ENCODE measurements at places on chromosomes 3 and 15.

DNA sequence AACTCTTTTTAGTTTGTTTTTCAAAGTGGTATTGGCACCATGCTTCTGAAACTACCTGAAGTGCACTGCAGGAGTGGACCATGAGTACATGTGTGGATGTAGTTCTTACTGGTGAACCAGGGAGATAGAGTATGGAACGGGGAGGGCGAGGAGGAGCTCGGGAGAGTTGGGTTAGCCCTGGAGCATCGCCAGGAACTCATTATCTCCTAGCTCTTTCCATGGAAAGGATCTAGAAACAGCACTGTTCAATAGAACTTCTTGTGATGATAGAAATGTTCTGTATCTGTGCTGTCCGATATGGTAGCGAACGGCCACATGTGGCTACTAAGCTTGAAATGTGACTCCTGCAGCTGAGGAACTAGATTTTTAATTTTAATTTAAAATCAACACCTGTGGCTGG, 47.3 kb downstream of the VGLL4 start:
- DNase-seq, result no peak

DNA sequence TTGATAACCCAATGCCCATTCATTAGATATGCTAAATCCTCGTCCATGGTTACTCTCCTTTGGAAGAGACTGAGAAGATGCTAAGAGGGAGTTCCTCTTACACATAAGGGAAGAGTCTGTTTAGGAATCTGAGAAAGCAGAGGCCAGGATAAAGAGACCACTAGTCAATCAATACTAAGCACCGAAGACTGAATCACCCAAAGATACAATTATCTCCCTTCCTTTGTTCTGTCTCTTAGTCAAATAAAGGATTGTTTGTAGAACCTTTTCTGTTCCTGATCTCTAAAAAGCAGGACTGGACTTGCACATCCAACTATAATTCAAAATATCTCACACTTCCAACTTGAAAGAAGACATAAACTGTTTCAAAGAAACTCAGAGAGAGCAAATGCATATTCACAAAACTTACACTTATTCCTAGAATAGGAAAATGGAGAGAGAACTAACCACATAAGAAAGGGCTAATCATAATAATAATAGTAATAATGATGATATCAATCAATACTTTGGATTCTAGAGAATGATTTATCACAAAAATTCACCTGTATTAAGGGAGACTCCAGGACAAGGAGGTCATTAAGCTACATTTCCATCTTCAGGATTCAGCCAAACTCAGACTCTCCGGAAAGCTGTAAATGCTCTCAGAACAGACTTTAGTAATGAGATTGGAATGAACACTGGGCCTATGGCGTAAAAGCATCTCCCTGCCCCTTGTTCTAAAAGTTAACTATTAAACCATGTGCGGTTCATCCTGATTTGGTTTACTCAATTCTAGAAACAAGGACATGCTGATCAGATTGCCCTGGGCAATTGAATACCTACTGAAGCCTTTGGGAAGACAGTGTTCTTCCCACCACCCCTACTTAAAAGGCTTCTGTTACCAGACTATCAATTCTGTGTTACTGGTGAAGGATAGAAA, 401.5 kb downstream of the ZBTB20 start:
- DNase-seq, result peak; percentile 20

DNA sequence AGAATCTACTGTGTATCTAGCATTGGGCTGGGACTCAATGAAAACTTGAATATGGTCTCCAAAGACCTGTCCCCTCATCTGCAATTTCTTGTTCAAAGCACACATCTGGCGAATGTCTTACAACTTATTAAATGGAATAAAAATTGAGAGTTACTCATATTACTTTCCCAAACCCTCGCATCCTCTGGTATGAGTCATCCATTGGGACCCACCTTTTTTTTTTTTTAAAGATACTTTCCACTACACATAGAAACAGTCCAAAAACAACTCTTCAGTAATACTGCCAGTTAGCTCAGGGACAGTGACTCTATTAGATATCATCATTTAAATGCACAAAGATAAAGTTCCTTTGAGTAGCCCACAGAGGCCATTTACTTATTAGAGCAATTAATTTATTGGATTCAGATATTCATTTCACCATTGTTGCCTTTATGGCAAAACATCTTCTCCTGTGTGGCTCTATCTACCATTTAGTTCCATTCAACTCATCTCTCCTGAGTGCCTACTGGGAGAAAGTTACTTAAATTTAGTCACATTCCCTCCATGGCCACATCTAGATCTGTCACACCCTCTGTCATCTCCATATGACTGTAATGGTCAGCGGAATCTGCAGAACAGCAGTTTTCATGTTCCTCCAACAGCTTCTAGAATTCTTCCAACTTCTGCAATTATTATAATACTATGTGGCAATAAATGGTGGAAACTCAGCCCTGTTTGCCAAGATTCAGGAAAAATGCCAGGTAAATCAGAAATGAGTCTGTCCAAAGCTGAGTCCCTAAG, 77.9 kb upstream of the ARHGEF3 start:
- peak; percentile 10 for DNase-seq

GRCh38 chr3:10245081-10245712, 3.1 kb upstream of the TATDN2 start:
- no peak for DNase-seq

DNA sequence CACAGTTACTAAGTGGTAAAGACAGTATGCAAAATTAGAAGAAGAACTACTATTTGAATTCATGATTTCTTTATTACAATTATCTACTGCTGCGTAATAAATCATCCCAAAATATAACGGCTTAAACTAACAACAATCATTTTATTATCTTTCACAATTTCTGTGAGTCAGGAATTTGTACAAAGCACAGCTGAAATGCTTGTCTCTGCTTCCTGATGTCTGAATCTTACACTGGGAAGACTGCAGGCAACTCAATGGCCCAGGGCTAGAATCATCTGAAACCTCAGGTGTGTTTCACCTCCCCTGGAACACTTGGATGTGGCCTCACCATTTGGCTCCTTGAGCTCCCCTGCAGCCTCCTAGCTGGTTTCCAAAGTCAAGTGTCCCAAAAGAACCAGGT, 145.1 kb downstream of the MAGI1 start:
- DNase-seq, result no peak

GRCh38 chr3:127948211-127948610, 33.2 kb downstream of the KBTBD12 start:
- DNase-seq, result no peak

DNA sequence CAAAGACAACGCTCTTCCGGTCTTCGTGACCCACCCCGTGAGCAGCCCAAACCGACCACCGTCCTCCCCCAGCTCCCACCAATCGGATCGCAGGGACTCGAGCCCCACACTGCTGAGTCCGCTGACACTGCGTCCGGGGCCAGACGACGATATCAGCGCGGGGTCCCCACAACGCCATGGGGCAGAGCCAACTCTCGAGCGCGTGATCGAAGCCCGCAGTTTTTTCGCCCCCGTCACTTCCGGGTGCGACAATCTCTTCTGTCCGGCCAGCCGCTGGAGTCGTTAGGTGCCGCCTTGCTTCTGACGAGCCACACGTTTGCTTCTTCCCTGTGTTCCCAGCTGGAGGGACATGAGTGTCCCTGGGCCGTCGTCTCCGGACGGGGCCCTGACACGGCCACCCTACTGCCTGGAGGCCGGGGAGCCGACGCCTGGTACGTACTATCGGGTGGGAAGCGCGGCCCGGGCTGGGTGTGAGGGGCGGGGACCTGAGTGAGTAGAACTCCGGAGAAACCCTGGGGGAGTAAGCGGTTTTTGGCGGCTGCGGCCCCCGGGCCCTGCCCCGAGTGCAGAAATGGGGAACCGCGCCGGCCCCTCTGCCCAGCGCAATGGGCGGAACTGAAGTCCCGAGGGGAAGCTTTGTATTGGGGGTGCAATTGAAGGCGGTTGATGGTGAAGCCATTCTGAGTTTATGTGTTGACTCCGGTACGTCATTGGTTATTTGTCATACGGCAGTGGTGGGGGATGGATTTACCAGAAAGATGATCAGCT, at the start of gene BLOC1S6:
Gene BLOC1S6 (plus strand): TSS at position 285 of the 768 bp plus-strand sequence. CDS start 65 bp downstream, at position 350.
- DNase-seq, result peak; percentile 93

DNA sequence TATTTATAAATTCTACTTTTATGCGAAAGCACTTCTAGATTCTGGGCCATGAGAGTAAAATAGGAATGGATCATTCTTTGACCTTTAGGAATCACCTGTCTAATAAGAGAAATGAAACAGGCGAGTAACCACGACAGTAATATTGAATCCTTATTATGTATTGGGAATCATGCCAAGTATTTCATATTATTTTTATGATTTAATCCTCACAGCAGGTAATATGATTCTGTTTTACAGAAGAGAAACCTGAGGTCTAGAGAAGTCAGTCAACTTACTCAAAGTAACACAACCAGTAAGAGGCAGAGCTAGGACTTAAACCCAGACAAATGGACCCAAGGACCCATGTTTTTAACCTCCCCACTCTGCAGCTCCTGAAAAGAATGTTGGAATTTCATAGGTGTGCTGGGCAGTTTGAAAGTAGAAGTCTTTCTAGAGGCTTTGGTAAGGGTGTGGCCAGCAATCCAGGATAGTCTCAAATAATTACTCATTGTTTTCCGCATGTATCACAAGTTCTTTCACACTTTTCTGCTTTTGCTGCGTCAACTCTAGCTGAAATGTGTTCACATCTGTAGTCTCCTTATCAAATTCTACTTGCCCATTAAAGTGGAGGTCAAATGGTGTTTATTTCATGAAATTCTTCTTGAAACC, 181.7 kb downstream of the TPRG1 start:
- no peak for DNase-seq

- peak; percentile 28 for DNase-seq
Observed at GRCh38 chr15:89143503-89144162, 55.4 kb downstream of the ABHD2 start.

- no peak for DNase-seq
Observed at GRCh38 chr3:13200946-13201345, 127.7 kb upstream of the IQSEC1 start.

DNA sequence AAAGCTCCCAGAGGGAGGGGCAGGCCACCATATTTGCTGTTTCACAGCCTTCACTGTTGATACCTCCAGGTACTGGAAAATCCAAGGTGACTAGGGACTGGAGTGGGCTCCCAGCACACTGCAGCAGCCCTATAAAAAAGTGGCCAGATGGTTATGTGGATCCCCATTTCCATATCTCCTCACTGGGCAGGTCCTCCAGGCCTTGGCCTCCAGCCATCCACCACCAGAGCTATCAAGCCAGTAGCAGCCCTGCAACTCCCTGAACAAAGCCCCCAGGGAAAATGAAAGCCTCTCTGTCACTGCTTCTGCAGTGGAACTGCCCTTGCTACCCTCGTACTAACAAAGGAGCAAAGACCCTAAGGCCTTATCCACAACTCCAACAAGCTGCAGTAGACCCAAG, 58.4 kb downstream of the ILDR1 start:
- DNase-seq, result no peak

DNA sequence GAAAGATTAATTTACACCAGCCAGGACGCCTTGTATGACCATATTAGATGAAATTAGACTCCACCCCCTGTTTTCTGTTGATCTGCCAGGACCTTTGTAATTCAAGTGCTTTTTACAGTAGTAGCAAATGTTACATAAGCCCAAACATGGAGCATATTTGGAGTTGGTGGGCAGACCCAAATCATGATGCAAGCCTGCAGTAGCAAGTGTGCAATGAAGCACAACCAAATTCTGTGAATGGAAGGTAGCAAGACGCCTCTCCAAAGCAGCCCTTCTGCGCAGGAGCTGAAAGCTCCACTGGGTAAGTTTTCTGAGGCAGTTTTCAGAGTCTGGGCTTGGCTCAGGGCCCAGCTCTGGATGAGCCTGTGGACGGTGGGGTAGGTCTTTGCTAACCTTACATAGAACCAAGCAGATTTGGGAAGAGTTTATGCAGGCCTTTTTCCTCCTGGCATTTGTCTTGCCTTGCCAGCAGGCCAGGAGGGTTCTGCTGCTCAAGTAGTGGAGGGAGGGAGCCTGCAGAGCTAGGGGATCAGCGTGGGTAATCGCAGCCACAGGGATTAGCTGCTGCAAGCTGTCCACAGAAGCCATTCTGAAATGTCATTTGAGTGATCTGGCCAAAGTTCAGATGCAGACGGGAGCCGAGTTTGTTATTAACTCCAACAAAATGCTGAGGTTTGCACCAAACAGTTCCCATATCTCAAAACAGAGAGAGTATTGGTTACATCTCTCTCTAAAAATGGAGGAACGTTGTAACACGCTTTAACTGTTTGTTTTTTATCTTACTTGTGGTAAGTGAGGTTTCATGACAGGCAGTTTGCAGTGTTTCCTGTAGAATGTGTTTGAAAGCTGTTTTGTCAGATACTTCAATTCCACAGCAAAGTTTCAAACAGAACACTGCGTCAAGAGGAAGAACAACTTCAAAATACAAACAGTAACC, 55.4 kb downstream of the PSMD6 start:
- DNase-seq, result peak; percentile 6

DNA sequence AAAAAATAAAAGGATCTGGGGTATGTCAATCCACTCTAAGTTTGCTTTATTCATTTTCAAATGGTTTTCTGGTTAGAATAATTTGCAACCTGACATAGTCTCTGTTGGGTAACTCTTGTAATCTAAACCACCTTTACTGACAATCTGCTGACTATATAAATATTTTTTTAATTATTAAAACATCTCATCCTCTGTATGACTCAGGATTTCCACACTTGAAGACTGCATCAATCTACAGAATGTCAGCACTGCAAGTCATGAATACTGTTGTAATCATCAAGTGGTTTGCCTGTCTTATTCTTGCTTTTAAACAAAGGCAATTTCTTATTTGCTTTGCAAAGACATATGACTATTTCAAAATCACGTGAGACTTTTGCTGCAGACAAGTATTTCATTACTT, 42.1 kb downstream of the VGLL3 start:
- peak; percentile 8 for DNase-seq

- no peak for DNase-seq
Observed at GRCh38 chr3:172557515-172558220, 34.4 kb upstream of the TNFSF10 start.

DNA sequence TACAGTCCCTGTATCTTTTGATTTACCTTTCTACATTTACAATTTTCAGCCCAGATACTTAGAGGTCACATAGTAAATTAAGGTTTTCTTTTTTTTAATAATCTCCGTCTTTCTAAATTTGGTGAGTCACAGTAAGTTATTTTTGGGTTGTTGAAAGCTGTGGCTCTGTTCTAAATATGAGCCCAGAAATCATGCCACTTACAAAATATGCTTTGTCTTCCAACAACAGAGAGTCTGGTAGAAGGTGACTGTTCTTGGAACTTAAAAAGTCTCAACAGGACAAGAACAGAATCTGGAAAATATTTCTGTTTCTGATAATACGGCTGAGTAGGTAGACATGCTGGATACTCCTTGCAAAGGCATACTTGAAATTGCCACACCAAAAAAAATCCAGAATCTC, 16.0 kb downstream of the GOLGA8S start:
- no peak for DNase-seq

DNA sequence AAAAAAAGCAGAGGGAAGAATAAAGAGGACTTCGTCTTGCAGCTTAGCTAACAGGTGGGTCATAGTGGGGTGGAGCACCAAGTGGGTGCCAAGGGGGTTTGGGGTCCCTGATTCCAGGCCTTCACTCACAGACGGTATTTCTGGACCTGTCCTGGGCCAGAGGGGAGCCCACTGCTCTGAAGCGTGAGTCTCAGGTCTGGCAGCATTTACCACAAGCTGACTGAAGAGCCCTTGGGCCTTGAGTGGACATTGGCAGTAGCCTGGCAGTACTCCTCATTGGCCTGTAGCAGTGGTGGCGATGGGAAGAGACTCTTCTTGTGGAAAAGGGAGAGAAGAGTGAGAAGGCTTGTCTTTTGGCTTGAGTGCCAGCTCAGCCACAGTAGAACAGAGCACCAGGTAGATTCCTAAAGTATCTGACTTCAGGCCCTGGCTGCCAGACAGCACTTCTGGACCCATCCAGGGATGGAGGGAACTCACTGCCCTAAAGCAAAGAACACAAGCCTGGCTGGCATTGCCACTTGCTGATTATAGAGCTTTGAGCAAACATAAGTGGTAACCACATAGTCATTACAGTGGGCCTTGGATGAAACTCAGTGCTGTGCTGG, 72.9 kb downstream of the GLDN start:
- DNase-seq, result no peak
